ENCODE measurements at places on chromosomes 12 and 14.

DNA sequence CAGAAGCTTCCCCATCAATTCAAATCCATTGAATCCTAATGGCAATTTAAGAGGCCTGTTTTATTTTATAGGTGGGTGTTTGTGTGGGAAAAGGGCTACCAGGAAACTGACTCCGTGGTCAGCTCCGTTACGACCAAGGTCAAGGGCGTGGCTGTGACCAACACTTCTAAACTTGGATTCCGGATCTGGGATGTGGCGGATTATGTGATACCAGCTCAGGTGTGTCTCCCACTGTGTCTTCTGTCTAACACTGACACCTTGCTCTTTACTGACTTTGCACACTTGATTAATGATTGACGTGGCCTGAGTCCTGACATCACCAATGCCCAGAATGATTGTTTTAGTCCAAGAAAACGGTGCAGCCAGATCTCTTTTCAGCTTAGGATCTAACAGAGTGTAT, 7.1 kb downstream of the P2RX4 start:
- DNase-seq = no peak

GRCh38 chr14:91780452-91780851, 48.6 kb upstream of the CATSPERB start:
- no peak for DNase-seq

DNA sequence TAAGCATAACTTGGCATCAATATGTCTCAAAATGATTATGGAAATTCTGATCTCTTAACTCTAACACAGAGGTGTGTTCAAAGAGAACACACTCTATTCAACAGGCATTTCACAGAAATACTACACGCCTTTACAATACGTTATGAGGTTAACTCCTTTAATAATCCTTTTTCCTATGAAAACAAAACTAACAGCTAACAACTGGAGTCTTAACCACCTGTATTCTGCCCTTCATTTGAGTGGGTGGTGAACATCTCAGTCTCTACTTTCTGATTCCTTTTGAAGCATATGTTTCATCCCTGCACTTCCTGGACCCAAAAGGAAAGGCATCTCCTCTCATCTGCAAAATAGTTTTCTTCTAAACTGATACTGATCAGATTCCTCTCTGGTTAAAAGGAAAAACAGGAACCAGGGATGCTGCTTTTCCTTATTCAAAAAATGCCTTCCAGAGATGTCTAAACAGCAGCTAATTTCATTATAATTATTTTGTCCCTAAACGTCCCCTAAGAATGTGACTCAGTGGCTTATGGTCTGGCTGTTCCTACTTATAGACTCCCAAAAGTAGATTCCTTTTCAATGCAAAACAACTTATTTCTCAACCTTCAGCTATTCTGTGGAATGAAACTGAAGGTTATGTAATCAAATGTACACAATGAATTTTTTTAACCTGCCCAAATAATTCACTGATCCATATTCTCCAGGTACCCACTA, 24.1 kb downstream of the ITPR2 start:
- DNase-seq = no peak

- DNase-seq = no peak
Observed at GRCh38 chr12:13980538-13981295, 685 bp downstream of the GRIN2B start.

DNA sequence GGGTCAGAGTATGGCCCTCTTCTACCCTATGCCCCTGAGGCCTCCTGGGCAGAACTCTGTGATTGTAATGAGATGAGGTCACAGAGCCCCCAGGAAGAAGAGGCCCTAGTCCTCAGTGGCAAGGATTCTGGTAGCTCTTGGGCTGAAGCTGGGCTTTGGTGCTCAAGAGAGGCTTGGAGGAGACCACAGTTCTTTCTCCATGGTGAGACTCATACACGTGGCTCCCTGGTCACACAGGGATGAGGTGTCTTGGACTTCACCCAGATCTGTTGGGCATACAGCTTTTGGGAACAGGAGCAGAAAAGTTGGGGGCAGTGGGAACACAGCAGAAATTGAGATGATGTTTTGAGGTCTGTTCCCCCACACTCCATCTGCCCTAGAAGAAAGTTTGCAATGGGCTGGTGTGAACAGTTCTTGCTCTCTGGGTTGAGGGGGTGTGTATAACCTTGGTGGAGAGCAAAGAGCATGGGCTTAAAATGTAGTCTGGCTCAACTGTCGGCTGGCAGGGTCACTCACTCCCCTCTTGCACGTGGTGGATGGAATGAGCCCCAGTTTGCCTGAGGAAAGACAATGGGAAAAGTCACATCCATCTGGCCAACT, at the start of gene KRT86:
TSS of gene KRT86 (plus strand) at position 125 of the 600 bp plus-strand sequence. CDS start 27,272 bp downstream, outside the sequence.
- DNase-seq = no peak
